ENCODE measurements at places on chromosomes 3 and 15. TPM values are rescaled to one million over a fixed set of nuclear protein-coding genes. Genes with fewer than 3 reads are reported as not detected.
A peak's percentile ranks its signal among the peaks of the same experiment; 100 is the strongest.

The ITPKA gene
- total RNA-seq: 1.4 TPM

The IGF2BP2 gene
- total RNA-seq: 11.1 TPM

The ACOX2 gene
- total RNA-seq: 9.3 TPM

The ACKR2 gene
- total RNA-seq: not detected

The FHIT gene
- 2.1 TPM for total RNA-seq

The C3orf85 gene
- not detected for total RNA-seq

The HTR3D gene
- total RNA-seq: not detected

The PSTPIP1 gene
- not detected for total RNA-seq

The ARL14 gene
- total RNA-seq: not detected

The CKMT1A gene
- 1.2 TPM for total RNA-seq

The GXYLT2 gene
- total RNA-seq: 4.3 TPM

GRCh38 chr3:188510366-188510765, 356.4 kb downstream of the LPP start:
- no peak for DNase-seq

DNA sequence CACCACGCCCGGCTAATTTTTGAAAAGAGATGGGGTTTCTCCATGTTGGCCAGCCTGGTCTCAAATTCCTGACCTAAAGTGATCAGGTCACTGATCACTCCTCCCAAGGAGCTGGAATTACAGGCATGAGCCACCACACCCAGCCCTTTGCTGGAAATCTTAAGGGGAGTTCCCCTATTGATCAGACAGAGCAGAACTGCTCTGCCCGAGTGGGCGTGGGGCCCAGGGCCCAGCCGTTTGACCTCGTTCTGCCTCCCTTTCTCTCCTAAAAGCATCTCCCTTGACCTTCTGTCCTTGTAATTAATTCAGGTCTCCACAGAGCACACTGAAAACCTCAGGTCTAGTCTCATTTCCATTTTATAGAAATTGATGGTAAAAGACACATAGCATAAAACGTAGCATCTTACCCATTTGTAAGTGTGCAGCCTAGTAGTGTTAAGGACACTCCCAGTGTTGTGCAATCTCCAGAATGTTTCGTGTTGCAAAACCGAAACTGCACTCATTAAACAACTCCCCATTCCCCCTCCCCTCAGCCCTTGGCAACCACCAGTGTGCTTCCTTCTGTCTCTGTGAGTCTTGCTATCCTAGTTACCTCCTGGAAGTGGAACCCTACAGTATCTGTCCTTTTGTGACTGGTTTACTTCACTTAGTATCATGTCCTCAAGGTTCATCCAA, 89.3 kb downstream of the SLCO3A1 start:
- DNase-seq: peak; percentile 43

DNA sequence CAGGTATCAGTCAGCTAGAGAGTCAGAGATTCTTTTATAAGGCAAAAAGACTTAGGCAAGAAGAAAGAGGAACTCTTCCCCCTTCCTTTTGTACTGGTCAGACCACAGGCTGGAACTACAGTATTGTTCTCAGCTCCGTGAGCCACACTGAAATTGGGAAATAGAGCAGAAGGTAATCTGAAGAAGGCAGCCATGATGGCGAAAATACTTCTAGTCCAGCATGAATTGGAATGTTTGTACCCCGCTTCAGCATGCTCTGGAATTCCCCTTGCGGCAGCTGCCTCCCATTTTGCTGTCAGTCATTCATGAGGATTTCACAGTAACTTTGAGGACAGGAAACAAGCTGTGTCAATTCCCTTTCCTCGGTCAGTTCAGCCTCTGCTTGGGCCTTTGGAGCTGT, 96.2 kb downstream of the CORO2B start:
- no peak for DNase-seq

DNA sequence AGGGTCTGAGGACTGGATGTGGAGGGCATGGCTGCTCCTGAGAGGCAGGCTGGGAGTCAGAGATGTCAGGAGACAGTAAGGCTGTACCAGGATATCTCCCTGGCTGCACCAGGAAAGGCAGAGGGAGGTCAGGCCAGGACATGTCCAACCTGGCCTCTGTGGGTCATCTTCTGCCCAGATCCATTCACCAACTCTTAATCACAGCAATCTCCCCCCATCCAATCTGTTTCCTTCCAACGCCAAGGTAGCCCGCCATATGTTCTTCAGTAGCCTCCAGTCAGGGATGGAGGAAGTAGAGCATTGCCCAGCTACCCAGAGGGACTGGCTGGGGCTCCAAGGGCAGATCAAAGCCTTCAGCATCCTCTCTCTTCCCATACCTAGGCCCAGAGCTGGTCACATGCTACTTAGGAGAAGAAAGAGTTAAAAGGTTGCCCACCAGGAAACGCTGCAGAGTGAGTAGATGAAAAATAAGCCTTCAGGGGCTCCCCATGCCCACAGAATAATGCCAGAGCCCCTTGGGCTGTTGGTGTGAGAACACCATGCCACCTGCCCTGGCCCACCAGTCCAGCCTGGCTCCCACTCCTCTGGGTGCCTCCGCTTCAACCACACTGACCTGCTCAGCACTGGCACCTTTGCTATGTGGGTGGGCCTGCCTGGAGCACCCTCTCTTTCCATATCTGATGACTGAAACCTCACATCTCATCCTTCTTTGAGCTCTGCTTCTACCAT, 176.8 kb downstream of the MEGF11 start:
- DNase-seq: no peak

GRCh38 chr15:85878828-85879225, 84.1 kb upstream of the KLHL25 start:
- DNase-seq: no peak

GRCh38 chr15:74497584-74497983, 36.6 kb upstream of the UBL7 start:
- no peak for DNase-seq

DNA sequence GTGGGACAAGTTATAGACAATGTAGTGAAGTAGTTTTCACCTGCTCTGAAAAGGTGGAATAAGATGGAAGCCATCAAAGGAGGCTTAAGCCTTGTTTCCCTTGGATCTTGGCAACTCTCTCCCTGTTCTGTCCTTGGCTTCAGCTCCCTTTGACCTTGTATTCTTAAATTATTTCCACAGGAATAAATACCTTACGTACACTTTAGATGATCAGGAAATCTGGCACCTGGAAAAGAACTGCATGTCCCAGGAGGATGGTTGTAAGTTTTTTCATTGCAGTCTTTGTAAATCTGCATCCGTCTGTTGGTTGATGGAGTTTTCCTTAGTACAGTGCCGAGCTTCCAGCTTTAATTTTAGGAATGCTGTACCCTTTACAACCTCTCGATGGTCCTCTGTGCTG, 11.8 kb downstream of the ST6GAL1 start:
- no peak for DNase-seq

DNA sequence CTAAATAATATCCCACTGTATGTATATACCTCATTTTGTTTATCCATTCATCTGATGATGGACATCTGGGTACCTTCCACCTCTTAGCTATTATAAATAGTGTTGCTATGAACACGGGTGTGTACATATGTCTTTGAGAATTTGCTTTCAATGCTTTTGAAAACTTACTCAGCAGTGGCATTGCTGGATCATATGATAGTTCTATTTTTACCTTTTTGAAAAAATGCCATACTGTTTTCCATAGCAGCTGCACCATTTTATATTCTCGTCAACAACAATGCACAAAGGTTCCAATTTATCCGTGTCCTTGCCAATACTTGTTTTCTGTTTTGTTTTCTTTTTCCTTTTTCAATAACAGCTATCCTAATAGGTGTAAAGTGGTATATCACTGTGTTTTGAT, 77.1 kb downstream of the PEAK1 start:
- DNase-seq: no peak

GRCh38 chr15:85622221-85622831, 172.4 kb downstream of the KLHL25 start:
- no peak for DNase-seq

- no peak for DNase-seq
Measured at GRCh38 chr3:182717216-182717615, 76.1 kb upstream of the ATP11B start.

DNA sequence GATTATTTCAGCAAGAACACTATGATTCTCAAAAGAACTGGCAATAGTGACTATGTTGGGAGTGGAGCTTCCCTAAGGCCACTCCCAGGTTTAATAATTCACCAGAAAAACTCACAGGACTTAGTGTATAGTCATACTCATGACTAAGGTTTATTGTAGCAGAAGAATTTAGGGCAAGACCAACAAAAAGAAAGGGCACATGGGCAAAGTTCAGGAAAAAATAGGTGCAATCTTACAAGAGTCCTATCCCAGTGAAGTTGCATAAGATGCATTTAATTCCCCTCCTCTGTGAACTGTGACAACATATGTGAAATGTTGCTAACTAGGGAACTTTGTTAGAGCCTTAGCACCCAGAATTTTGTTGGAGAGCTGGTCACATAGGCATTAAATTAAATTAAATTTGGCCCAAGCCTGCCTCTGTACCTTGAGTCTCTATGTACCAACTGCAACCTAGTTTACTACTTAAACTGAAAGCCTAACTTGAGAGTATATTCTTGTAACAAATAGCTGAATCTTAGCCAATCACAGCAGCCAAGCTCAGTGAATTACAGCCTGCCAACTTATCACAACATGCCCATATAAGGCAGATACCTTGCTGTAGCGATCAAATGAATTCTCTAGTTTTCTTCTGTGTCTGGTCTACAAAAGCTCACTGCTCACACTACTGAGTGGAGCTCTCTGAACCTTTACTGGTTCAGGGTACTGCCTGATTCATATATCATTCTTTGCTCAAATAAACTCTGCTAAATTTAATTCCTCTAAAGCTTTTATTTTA, 386.2 kb upstream of the ARHGEF26 start:
- DNase-seq: no peak

GRCh38 chr15:40871749-40872617, 2.1 kb downstream of the RHOV start:
- no peak for DNase-seq

DNA sequence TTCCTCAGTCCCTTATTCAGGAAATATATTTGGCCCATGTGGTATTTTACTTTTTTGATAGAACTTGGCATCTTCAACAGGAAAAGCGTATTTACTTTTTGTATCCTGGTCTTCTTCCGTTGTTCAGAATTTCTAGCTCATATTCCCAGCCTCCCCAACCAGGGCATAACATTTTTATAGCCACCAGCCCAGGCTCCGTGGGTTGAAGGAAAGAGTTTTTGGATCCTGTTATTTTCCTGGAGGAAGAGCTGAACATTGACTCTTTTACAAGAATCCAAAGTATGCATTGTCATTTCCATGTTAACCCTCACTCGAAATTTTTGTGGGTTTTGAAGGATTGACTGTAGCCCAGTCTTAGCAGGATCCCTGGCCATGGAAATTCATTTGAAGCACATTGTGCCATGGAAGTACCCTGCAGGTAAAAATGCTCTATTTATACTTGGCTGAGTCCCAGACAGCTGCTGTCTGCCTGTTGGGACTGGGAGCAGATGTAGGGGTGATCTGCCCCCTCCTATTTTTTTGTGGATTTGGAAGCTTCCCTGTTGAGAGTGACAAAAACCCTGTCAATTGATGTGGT, 98.8 kb downstream of the AKAP13 start:
- DNase-seq: no peak

DNA sequence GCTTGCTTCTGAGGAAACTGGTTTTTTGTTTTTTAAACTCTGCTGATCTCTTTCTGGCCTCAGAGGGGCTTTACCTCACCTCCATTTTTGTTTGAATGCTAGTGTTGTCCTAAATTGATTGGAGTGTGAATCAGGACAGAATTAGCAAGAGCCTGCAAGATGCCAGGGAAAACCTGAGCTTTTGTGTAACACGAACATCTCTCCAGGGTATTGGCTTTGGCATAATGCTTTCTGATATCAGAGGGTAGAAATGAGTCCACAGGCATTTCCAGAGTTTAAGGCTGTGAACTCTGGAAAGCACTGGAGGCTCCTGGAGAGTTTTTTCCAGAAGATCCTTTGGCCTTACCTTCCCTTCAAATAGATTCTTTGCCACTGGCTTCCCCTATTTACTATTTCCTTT, 87.1 kb downstream of the WDR76 start:
- DNase-seq: no peak

- DNase-seq: no peak
Measured at GRCh38 chr3:100003609-100004503, 110.4 kb downstream of the FILIP1L start.

DNA sequence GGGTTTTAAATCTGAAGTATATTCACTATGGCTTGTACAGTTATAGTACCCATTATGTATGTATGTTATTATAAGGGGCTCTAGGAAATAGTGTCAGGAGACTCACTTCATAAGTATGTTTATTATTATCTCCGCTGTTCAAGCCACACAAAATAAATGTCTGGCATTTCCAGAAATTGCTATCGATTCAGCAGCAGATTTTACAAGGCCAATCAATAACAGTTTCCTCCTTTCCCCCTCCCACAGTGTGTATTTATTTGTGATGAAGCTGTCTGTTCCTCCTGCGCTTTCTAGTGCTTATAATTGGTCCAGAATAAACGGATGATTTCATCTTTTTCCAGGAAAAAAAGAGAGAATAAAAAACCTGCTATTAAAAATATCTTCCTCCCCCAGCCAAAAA, 134.2 kb upstream of the LPP start:
- no peak for DNase-seq

DNA sequence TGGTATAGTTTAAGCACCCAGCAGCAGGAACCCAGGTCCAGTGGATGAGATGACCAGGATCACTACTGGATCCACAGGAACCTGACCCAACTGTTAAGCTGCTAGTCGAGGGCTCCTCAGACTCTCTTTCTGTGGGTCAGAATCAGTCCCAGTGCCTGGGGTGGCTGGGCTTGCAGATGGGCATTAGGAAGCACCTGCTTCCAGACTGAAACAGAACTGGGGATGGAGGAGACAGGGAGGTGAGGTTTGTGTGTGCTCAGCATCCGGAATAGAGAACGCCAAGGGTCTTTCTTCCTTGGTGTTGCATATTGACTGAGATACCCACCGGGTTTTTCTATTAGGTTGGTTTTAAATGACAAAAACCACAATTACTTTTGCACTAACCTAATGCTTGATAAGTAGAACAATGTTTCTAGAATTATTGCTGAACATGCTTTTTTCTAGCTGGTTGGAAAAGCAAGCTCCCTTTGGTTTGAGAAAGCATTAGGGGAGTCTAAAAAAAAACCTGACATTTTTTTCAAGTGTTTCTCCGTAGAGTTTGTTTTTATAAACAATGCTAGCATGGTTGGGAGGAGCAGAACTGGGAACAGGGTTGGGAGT, 779 bp downstream of the ST3GAL6 start:
- no peak for DNase-seq

GRCh38 chr3:99640214-99640851, 1.9 kb downstream of the COL8A1 start:
- no peak for DNase-seq
